ENCODE measurements at places on chromosomes 7 and 10.
A peak's percentile ranks its signal among the peaks of the same experiment; 100 is the strongest.

DNA sequence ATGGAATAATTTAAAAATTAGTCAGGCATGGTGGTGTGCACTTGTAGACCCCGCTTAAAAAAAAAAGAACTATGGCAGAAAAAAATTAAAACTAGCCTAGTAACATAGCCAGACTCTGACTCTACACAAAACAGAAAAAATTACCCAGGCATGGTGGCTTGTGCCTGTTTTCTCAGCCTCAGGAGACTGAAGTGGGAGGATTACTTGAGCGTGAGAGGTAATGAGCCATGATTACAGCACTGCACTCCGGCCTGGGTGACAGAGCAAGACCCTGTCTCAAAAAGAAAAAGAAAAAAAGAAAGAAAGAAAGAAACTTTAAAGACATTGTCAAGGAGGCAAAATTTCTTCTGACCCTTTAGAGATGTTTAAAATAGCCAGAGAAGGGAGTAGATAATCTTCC, 109.0 kb upstream of the TMEM106B start:
- no peak for DNase-seq

DNA sequence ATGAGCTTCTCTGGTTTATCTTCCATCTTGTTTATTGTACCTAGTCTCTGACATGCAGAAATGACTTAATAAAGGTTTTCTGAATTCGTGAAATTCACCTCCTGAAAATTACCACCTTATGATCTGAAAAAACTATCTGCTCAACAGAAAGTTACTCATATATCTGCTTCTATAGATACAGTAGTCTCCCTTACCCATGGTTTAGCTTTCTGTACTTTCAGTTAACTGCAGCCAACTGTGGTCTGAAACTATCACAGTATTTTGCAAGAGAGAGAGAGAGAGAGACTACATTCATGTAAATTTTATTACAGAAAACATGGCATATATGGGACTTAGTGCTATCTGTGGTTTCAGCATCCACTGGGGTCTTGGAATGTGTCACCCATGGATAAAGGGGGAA, 909.0 kb upstream of the C7orf33 start:
- DNase-seq = no peak

DNA sequence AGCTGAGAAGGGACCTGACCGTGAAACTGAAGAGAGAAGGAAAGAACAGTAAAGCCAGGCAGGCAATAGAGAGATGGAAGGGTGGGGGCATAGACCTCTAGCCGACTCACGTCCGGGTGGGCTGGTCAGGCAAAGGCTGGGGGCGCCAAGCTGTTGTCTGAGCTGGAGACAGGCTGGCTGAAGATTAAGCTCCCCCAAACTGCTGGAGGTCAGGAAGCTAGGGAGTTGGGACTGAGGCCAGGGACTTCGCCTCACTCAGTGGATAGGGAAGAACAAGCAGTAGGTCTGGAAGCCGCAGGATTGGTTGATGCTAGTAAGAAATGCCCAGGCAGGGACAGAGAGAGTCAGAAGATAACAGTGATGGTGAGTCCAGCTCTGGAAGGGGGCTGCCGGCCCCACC, 5.3 kb downstream of the PITX3 start:
- DNase-seq = no peak

DNA sequence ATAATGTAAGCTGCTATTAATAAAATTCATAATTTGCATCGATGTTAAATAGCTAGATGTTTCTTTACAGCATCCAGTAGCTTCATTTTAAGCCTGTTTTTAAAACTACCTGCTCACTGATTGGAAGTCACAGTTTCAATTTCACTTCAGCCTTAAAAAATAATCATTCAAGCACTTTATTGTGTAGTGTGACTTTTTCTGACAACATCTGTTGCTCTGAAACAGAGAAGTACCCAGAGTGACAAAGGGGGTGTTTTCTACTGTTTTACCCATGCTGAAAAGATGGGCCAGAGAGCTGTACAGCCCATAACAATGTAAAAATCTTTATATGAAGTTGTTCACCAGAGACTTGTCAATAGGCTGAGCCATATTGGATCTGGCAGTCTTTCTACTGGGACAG, 437.2 kb downstream of the MDFIC start:
- DNase-seq = no peak

DNA sequence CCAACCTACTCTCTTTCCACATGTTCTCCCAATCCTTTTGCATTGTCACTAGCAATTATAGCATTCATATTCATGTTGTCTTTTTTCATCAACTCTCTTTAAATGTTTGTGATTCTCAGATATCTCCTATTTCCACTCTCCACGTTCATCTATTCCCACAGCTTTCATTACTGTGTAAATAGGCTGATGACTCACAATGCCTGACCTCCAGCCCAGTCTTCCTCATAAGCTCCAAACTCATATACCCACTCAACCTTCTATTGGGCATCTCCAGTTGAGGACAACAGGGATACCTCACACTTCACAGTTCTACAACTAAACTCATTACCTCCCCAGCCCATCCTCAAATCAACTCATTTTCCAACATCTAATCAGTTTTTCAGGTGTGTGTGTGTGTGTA, 194.1 kb downstream of the DGKI start:
- peak; percentile 30 for DNase-seq

- no peak for DNase-seq
Measured at GRCh38 chr10:14468726-14469125, 138.0 kb upstream of the FRMD4A start.

DNA sequence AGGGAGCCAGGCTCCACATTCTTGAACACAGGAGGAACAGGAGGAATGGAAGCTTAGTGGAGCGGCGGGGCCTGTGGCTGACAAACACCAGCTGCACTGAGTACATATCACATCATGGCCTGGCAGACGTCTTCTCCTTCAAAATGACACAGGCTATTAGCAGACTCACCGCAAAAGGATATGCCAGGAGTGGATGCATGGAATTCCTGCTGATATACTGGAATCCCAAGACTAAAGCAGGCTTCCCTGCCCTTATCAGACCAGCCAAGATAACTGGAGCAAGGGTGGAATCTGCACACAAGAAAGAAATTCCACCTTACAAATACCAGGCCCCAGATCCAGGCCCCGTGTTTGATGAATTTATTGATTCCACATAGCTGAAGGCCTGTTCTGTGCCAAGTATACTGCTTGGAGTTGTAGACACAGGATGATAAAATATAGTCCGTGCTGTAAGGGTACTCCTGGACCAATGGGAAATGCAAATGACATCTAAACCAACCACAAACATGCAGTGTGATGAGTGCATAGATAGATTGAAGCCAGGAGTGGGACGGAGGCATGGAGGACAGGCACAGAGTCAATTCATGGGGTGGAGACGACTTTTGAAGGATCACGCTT, 480.5 kb upstream of the ZMIZ1 start:
- peak; percentile 82 for DNase-seq

DNA sequence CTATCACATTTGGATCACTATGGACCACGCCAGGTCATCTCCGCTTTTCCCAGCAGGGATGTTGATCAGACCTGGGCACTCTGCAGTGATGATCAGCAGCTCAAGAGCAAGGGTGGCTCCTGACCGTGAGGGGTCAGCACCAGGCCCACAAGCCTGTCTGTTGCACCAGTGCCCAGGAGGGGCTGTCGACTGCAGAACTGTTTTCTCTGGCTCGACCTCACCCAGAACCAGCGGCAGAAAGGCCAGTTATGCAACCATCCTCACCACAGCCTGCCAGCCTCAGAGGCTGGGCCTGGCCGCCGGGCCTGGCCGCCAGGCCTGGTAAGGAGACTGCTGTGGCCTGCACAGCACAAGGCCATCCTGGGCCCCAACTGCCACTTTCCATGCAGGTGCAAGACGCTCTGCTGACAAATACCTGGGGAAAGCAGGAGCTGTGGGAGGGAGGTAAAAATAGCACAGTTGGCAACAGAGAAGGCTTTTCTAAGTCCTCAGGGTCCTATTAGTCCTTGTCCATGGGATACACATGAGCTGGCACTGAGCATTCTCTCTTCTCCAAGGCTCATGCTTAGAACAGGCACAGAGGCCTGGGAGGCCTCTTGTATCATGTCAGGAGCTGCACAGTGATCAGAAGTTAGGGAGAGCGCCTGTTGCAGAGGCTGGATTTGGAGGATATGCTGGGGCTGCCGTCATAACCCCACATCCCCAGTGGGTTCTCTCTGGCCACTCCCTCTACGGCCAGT, 17.5 kb downstream of the KCNMA1 start:
- DNase-seq = no peak

- DNase-seq = no peak
Measured at GRCh38 chr10:86253091-86254072, 113.2 kb downstream of the GRID1 start.

DNA sequence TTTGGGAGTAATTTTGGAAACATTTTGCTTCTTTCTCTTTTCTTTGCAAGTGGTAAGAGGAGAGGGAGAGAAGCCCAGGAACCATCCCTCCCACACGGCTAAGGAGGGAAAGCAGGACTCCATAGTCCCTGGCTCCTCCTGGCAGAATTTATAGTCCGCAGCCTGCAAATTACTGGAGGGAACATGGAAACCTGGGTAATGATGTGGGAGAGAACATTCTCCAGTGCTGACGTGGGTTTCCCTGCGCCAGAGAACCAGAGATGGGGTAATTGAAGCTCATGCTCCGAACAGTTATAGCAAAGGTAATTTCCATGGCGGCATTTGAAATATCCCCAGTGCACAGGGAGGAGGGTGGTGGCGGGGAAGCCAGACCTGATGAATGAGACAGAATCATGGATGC, 320.4 kb downstream of the RPS24 start:
- peak; percentile 25 for DNase-seq

DNA sequence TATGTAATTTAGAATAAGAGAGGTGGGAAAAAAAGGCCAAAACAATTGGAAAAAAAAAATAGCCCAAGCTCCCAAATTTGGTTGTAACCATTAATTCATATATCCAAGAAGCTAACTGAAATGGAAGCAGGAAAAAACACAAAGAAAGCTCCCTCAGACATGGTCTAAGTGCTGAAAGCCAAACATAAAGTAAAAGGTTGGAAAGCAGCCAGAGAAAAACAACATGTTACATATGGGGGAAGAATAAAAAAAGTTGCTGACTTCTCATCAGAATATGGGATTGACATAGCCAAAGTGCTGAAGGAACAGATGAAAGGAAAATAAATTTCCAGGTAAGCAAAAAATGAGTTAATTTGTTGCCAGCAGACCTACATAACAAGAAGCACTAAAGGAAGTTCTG, 40.3 kb downstream of the PDZD8 start:
- peak; percentile 9 for DNase-seq

GRCh38 chr7:30796105-30796869, 25.1 kb downstream of the MINDY4 start:
- peak; percentile 56 for DNase-seq

DNA sequence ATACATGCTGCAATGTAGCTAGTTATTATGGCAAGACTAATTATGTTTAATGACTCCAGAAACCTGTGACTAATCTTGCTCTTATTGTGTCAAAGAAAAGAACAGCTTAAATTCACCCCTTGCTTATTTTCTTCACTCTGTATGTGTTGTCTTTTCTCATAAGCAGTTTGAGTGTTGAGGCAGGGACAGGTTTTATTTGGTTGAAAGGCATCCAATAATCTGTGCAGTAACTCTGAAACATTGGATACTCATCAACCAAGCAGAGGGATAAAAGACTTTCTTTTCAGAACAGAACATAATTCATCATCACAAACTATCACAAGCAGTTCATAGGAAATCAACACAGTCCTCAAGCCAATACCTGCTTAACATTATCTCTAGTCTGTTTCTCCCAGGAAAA, 797.6 kb upstream of the MBL2 start:
- DNase-seq = no peak

- peak; percentile 79 for DNase-seq
Measured at GRCh38 chr10:33901166-33901565, 566.7 kb upstream of the NRP1 start.

DNA sequence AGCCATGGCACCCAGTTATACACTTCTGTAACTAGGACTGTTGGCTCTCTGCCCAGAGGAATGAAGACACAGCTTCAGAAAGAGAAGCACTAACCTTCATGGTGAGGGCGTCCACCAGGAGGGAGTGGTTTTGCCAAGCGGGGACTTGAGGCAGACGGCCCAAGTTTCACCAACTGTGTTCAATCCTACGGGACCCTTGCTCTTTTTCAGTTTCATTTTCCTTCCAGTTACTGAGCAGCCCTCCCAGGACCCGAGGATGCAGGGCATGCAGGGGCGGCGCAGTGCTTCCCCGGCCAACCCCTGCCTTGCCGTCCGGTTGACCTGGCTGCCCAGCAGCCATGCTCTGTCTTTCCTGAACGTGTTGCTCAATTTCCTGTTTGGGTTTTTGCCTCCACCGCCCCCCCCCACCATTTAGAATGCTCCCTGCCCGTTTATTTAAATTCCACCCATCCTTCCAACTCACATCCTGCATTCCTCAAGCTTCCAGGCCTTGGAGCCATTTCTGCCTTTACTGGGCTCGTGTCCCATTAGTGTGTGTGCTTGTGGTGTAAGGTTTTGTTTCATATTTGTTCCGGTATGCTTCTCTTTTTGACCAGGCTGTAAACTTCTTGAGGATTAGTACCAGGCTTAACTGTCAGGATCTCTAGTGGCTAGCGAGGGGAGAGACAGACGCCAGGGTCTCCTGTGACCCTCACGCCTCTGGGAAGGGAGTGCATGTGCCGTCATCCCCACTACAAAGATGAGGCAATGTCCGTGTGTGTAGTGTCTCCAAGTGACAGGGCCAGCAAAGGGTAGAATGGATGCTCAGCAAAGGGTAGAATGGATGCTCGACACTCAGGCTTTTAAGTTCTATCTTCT, 31.6 kb downstream of the IL15RA start:
- peak; percentile 94 for DNase-seq

DNA sequence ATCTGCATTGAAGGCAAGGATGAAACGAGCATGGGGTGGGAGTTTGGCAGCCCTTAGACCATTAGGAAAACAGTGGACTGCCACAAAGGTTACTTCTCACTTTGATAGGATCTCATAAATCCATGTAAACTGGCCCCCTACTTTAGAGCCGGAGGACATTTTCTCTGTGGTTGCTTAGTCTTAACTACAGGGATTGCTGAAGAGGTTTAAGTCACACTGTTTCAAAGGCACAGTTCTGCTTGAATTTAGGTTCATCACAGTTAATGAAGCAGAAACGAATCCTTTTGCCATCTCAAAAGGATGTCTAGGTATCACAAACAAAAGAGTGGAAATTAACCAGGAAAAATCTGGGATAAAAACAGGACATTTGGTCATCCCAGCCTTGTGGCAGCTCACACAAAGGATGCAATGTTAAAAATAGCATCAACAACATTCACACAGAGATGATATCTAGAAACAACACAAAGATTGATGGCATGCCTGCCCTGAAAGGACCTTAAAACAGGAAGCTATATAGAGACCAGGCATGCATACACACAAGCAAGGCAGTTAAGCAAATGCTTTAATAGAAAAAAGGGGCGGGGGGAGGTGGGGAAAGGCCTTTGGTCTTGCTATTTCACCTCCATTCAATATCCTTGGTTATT, 74.0 kb downstream of the DOCK4 start:
- peak; percentile 26 for DNase-seq

- DNase-seq = peak; percentile 32
Measured at GRCh38 chr7:512541-513311, 6.9 kb downstream of the PDGFA start.

GRCh38 chr7:129431911-129432643, 2.2 kb upstream of the STRIP2 start:
- DNase-seq = peak; percentile 28
